ENCODE measurements at places on chromosomes 16 and 17.

DNA sequence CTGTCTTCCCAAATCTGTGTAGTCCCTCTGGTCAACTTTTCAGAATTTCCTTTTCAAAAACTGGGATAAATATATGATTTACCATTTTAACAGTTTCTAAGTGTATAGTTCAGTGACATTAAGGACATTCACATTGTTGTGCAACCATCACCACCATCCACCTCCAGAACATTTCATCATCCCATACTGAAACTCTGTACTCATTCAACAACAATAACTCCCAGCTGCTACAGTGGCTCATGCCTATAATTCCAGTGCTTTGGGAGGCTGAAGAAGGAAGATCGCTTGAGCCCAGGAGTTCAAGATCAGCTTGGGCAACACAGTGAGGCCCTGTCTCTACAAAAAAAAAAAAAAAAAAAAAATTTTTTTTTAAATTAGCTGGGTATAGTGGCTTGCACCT, 131.0 kb downstream of the AATF start:
- no peak for DNase-seq

DNA sequence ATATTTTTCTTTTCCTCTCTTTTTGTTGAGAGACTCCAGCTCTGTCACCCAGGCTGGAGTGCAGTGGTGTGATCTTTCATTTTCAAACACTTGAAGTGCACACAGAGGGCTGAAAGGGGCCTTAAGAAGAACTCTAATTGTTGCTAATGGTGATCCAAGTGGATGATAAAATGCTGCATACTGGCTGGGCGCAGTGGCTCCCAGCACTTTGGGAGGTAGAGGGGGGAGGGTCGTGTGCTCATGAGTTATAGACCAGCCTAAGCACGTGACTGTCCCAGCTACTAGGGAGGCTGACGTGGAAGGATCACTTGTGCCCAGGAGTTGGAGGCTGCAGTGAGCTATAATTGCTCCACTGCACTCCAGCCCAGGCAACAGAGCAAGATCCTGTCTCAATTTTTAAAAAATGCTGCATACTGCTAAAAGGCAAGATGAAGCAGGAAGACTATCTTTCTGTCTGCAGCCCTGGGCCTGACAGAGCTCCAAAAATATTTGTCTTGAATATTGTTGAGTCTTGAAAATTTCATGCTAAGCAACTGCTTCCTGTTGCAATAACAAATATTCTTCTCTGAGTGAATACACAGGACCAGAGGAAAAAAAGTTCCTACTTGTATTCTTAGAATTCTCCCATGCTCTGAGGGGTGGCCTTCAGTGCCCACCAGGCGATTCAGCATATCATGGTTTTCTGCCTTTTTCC, 63.7 kb upstream of the AKTIP start:
- no peak for DNase-seq

DNA sequence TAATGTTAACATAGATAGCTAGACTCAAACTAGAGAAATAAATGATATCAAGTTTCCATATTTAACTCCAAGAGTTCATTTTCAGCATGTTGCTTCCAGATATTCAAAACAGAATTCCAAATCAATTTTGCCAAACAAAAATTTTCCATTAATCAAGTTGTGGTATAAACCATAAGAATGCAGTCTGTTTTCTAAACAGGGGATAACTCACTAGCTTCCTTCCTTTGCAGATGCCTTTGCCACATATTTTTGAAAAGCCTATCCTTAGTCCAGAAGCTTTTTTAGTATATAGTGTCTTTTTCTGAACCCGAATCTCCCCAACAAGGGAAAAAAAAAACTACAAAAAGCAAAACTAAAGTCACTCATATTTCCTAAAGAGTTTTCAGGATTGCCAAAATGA, 61.5 kb downstream of the HELZ start:
- no peak for DNase-seq

- no peak for DNase-seq
Measured at GRCh38 chr16:1334739-1335138, 1.3 kb downstream of the BAIAP3 start.

DNA sequence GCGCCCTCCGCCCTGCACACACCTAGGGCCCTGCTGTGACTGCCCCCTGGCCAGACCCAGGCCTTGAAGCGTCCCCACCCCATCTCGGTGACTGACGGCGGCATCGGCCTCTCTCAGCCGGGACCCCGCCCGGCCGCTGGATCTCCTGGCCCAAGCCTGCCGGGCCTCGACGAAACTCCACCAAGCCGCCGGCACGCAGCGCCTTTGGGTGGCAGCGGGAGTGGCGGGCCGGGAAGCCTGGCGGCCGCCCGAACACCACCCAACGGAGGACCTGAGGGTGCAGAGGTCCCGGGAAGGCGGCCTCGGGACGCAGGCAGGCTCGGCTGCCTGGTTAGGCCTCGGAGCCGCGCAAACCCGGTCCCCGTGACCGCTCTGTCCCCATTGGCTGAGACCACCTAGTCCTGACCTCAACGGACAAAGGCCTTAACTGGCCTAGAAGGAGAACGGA, 12.0 kb upstream of the TMEM97 start:
- no peak for DNase-seq

- DNase-seq = no peak
Measured at GRCh38 chr16:12027558-12028287, 51.2 kb downstream of the SNX29 start.

DNA sequence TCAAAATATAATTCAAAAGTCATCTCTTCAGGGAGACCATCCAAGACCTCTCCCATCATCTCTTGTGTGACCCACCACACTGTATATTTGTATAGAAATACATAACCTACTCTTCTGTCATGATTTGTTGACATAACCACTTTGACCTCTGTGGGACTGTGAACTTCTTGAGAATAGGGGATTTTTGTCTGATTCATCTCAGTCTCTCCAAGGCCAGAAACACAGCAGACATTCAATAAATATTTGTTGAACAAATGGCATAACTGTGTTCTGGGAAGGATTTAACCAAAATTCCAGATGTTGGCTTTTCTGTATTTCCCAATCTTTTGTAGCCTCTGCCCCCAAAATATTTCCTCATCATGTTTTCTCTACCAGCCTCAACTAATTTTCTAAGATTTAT, 169.7 kb downstream of the CDH11 start:
- no peak for DNase-seq

GRCh38 chr16:62585041-62585545, 548.9 kb upstream of the CDH8 start:
- no peak for DNase-seq

DNA sequence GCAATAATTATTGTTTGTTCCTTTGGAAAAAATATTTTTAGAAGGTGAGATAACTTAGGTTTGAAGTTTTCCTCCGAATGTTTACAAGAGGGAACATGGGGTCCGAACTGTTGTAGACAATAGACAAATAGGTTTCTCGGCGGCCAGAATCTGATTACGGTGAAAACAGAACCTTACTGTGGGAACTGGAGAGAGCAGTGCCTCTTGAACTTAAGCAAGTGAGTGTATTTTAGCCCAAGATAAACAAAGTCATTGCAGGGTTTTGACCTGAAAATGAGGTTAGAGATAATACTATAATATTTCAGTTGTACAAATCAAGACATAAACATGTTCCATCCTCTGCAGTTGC, 134.7 kb downstream of the ABCA8 start:
- no peak for DNase-seq

DNA sequence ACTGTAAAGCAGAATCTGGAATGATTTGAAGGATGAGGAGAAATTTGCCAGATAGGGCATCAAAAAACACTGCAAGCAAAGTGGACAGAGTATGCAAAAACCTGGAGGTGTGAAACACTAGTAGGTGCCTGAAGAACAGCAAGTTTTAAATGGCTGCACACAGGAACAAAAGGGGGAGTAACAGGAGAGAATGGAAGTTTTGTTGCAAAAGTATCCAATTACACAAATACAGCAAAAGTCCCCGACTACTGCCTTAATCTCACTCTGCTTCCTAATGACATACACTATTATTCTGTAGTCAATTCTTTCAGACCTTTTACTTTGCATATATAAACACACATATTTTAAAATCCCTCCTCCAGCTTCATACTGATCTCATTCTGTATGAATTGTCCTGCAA, 1.5 kb downstream of the HEATR6 start:
- no peak for DNase-seq

DNA sequence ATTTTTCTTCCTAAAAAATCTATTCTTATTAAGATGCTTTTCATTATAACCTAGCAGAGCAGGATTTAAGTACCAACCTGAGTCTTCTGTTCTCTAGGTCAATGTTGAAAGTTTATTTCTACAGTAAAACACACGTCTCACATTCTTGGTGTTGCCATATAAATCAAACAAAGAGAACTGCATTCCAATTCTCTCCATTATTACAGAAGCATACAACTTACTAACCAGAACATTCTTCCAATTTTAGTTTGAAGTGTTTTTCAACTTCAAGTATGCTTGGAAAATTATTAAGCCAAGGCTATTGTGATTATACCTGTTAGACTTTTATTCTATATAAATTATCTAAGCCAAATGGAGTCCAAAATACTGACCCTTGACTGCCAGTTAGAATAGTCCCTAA, 110.4 kb upstream of the PMFBP1 start:
- no peak for DNase-seq

DNA sequence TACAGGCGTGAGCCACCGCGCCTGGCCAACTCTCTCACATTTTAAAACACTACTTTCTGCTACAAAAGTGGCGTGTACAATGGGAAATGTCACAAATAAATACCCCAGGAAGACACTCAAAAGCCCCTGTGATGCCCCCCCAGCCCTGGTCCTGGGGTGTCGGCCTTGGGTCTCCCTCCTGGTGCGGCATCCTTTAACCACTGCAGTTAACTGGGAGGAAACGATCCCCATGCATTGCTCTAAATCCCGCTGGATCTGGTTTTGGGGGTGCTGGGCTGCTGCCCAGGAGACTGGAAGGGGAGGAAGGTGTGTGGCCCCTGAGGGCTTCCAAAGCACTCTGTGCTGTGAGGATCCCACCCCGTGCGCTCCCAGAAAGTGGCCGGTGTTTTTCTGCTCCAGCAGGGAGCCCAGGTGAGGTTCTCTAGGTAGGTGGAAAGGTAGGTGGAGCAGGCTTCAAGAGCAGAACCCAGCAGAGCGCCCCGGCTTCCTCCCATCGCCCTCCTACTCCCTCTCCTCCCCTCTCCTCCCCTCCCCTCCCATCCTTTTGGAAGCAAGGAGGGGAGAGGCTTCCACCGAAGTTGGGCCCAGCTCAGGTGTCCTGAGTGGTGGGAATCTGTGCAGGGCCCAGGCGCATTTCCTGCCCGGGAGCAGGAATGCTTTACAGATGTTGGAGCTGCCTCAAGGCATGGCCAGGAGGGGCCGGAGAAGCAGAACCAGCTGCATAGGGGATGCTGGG, 363.3 kb downstream of the SEC14L1 start:
- DNase-seq = no peak

Data from PC-9 (cell line).